Myocyte (in vitro differentiated cells): ENCODE measurements at places on chromosomes 6 and 20.

- peak; percentile 51 for DNase-seq
Observed at GRCh38 chr6:28683945-28684538, 158.4 kb downstream of the GPX5 start.

DNA sequence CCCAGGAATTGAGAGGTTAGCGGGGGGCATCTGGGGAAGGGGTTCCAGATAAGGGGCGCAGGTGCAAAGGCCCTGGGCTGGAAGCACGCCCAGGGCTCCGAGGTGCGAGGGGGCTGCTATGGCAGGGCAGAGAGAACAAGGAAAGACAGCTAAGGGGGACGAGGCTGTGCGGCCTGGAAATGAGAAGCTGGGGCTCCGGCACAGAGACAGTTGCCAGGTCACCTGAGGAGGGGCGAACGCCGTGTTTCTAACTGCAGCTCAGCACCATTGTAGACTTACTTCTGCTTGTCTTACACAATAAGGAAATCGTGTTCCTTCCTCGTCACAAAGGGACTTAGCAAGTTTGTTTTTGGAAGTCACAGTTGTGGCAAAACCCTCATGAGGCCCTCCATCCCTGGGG lies 68.9 kb upstream of the TBXT start:
- DNase-seq: no peak

DNA sequence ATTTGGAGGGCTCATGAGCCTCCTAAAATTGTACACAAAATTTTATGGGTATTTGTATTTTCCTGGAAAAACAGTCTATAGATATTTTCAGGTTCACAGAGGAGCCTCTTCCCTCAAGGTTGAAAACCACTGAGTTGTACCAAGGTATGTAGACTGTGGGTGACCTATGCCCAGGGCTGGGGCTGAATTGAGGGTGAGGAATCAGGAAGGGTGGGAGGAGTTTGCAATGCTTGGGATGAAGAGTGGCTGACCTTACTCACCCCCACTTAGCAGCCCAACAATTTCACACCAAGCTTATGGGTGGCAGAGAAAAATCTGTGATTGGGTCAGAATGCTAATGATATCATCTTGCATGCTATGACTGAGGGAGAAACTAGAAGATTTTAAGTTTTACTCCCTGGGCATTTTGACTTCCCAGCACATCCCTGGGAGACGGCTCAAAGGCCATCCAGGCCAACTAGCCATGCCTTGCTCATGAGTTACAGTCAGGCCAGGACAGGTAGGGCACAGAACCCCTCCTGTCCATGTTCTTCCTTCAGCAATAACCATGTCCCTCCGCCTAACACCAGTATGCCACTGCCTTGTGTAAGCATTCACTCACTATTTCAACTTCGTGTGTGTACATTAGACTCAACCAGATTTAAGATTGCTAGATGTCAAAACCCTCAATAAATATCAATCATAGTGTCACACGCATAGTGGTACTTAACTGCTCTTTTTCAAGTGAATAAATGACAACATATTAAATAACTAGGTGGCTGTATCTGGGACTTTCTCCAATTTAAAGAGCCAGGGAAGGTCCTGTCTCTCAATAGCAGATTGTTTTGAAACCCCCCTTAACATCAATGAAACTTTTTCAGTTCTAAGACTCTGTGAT lies 16.6 kb downstream of the ADTRP start:
- no peak for DNase-seq

- no peak for DNase-seq
Observed at GRCh38 chr6:126826166-126826714, 292.2 kb upstream of the RSPO3 start.

DNA sequence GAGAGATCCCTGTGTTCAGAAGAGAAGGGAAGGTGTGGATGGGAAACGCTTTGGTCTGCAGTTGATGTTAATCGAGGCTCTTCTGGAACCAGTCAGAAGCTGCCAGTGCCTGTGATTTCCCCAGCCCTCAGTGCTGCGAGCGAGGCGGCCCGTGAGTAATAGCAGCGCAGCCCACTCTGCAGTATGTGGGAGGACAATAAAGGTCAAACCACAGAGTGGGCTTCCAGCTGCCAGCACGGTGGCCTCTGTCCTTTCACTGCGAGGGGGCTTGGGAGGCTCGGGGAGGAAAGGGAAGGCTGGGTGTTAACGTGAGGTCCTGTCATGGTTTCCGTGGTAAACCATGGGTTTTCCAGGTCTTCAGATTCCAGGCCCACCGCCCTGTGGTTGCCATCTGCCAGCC lies 32.3 kb upstream of the TAGAP start:
- no peak for DNase-seq

- no peak for DNase-seq
Observed at GRCh38 chr6:164039954-164040375, 625.4 kb downstream of the QKI start.

DNA sequence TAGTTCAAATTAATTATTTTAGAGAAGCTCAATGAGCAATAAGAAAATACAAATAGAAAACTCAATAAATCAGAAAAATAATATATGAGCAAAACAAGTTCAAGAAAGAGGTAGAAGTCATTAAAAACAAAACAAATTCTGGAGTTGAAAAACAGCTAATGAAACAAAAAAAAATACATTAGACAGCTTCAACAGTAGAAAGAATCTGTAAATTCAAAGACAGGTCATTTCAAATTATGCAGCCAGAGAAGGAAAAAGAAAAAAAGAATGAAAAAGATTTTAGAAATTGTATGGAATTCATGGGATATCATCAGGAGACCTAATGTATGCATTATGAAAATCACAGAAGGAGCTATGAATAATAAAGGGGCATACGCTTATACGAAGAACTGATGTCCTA lies 795.3 kb upstream of the ADGRB3 start:
- no peak for DNase-seq

DNA sequence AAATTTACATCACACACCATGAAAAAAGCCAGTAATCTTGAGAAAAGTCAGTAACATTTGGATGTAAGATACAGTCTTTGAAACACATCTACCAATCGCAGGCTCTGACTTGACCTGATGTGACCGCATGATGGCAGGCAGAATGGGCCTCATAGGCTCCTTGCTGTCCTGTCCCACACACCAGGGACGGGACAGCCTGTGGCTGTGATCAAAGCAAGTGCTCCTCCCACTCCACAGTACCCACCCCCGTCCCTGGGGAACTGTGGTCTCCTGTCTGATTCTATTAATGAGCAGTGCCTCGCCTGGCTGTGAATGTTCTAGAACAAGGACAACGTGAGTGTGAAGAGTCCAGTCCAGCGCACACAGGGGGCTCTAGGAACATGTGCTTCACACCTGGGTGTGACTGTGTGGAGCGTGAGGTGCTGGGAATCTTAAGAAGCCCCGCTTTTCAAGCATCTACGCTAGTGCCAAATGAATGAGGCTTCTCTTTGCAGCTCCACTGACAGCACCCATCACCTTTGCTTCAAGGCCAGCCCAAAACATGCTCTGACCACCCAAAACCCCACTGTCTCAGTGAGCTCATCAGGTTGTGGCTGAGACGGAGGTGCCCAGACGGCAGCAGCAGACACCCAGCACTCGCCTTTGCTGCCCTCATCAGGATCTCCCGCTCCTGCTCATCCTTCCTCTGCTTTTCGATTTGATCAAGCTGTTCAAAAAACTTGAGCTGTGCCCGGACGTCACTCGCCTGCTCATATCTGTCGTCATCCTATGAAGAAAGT lies 67.1 kb downstream of the TAF4 start:
- DNase-seq: peak; percentile 36

- DNase-seq: no peak
Observed at GRCh38 chr20:34732523-34732922, 28.4 kb downstream of the TP53INP2 start.

- no peak for DNase-seq
Observed at GRCh38 chr6:168450917-168451316, 9.9 kb downstream of the SMOC2 start.
